ENCODE measurements at places on chromosomes 12 and 14. TPM values are rescaled to one million over a fixed set of nuclear protein-coding genes. Genes with fewer than 3 reads are reported as not detected.
A peak's percentile ranks its signal among the peaks of the same experiment; 100 is the strongest.

Gene ZNF605
- 35.0 TPM for total RNA-seq

- no peak for DNase-seq
Observed at GRCh38 chr12:111178181-111179081, 190.5 kb downstream of the PHETA1 start.

Gene CSRP2
- 50.0 TPM for total RNA-seq

Gene C14orf180
- 0.18 TPM for total RNA-seq

DNA sequence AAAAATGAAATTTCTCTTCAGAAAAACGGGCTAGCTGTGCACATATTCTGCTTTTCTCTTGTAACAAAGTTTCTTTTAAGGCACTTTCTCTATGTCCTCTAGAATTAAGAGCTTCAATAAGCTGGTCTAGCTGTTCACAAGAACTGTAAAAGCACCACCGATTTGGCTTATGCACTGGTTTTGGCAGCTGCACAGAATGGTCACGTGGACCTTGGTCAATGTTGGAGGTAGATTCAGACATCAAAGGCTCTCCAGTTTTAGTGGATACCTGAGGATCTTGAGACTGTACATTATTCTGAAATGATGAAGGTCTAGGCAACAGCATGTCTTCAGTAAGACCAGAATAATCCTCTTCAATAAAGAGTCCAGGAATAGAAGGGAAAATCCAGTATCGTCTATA, 61.5 kb upstream of the CFL2 start:
- no peak for DNase-seq

- no peak for DNase-seq
Observed at GRCh38 chr12:109343677-109344076, 4.0 kb upstream of the MYO1H start.

DNA sequence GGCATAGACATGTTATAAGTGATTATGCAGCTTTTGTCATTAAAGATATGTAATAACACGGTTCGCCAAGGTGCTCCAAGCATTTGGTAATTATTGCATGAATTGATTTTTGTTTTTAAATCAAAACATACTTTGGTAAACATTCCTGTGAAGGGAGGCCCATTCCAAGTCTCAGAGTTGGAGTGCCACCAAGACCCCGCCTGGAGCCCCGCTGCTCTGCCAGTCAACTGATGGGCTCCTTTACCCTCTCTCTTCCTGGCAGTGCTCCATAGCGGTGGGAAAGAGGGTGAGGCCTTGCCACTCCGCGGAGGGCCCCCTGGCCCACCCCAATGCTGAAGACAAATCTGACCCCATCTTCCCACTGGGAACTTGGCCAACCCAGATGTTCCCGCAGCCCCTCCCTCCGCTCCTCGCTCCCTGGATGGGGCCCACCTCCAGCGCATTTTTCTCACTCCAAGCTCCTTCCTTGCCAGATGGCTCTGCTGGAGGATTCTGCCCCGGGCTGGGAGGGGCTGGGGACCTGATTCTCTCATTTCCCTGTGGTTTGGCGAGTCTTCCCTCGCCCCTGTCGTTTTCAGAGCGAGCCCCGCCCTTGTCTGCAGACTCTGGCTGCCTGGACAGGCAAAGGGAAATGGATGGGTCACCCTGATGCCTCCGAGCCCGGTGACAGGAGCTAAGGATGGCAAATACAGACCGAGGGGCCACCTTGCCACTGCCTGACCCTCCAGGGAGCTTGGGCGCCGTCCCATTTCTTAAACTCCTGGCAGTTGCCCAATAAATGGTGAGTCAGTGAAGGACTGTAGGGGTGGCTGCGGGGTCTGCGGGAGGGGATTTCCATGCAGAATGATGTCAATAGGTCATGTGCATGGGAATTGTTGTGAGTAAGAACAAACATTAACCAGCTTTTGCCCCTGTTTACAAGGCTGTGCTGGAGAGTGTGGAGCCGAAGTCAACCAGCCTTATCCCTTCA, 9.2 kb upstream of the PAPLN start:
- peak; percentile 19 for DNase-seq

GRCh38 chr12:68951652-68952051, 18.7 kb upstream of the CPM start:
- no peak for DNase-seq

Gene KERA
- 10.0 TPM for total RNA-seq

Gene RTL1
- total RNA-seq = under 0.01 TPM

GRCh38 chr12:54206791-54207190, 18.0 kb upstream of the SMUG1 start:
- no peak for DNase-seq

Gene CD163L1
- total RNA-seq = 5.4 TPM

Gene KCNA1
- 15.8 TPM for total RNA-seq

- peak; percentile 27 for DNase-seq
Observed at GRCh38 chr14:53152184-53152886, 788 bp downstream of the DDHD1 start.

Gene LRP1-AS
- not detected for total RNA-seq

- no peak for DNase-seq
Observed at GRCh38 chr14:50658203-50658602, 9.9 kb downstream of the SAV1 start.

DNA sequence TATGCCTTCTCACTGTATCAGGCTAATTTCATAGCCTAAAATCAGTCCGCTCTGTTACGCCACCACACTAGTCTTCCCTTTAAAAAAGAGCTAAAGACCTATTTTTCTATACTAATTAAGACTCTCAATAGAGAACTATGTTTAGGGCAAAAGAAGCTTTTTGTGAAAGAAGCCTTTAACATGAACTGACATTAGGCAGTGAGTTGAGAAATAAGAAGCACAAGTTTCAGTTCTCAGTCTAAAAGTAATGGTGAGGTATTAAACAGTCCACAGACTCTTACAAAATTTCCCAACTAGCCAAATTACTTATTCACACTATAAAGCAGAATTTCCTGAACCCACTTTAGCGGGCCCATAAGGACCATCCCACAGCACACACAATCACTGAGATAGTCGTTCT, 93.7 kb downstream of the SOX5 start:
- no peak for DNase-seq

Gene RPL10L
- total RNA-seq = not detected

DNA sequence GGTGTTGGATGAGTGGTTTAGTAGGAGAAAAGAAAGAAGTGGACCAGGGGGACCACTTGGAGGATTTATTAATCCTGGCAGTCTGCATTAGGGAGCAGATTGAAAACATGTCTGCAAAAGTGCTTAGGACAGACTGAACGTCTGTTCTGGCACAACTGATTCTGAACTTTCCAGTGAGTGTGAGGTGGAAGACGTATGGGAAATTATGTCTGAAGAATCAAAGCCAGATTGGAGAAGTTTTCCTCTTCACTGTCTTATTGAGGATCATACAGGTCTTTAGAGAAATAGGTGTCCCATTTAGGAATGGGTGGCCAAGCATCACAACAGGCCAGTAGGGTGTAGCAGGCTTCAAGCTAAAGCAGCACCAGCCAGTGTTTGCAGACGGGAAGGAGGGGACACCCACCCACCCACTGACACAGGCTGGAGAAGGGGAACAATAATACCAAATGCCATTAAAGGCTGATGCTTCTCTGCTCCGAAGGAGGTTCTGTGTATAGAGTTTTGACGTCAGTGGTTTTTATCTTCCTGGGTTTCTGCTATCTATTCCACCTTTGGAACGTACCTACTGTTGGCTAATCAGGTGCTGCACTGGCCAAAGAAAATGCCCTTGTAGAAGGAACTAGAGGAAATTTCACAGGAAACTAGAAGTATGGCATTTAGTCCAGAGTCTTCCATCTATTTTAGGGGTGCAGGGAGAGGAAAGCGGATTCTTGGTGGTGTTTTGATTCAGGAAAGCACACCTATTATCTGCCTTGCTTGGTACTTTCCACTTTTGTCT, 1.8 kb downstream of the SRRM4 start:
- peak; percentile 63 for DNase-seq

Gene TBX5
- not detected for total RNA-seq

DNA sequence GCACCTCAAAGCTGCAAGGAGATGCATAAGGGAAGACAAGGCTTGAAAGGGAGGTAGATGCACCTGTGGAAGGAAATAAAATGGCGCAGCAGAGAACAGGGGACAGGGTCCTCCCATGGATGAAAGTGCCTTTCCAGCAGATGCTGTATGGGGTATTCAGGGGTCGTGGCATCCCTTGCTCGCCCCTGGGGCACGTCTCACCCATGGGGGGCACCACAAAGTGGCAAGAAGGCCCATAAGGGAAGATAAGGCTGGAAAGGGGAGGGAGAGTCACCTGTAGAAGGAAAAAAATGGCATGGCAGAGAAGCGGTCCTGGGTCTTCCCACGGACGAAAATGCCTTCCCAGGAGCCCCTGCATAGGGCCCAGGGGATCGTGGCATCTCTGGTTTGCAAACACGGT, 265.1 kb downstream of the ALG10 start:
- DNase-seq = no peak

GRCh38 chr12:113041560-113041959, 15.0 kb upstream of the DTX1 start:
- DNase-seq = no peak

GRCh38 chr14:94375552-94376107, 12.8 kb downstream of the SERPINA1 start:
- DNase-seq = no peak

GRCh38 chr12:31655208-31655607, 4.3 kb upstream of the ETFBKMT start:
- no peak for DNase-seq

DNA sequence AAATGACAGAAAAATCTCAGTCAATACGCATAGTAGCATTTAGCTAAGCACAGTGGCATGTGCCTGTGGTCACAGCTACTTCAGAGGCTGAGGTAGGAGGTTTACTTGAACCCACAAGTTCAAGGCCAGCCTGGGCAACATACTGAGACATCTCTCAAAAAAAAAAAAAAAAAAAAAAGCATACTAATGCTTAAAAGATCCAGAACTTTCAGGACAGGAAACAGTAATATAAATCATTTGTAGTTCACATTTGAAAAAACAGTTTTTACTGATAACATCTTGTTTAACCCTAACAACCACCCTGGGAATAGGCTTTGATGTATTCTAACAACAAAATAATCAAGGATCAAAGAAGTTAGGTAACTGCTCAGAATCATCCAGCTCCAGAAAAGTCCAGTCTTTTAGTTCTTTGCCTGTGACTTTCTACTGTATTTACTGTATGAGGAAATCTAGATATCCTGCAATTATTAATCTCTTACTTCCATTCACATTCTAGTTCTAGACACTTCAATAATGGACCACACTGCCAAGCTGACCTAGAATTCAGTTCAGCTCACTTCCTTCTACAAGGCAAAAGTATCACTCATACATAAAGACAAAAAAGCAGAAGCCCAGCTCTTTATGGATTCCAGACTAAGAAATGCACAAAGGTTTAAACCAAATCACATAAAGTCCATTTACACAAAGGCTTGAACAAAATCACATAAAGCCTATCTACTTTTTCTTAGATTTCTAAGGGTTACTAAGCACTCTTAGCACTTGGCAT, 28.5 kb downstream of the PAWR start:
- no peak for DNase-seq

DNA sequence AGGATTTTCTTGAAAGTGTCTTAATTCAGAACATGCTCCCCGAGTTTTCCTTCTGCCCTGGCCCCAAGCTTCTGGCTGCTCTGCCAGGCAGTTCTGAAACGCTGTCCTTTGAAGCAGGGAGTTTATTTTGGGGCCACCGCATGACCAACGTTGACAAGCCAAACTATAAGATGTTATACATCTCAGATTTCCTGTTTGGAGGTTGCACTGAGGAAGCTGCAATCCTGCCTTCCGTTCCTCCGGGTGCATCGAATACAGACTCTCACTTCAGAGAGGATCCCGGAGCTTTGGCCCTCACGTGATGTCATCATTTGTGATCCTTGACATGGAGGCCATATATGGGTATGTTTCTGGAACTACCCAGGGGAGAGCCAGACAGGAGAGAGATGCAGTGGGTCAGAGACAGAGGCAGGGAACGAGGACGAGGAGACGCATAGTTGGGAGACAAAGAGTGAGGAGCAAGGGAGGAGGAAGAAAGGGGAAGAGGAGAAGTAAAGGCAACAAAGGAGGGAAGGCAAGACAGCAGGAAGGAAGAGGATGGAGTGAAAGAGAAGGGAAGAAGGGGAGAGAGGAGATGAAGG, at the start of gene ASB2:
Gene ASB2 (minus strand): TSS at position 94 of the 581 bp plus-strand sequence. CDS start 12,031 bp downstream, outside the sequence.
- DNase-seq = no peak

DNA sequence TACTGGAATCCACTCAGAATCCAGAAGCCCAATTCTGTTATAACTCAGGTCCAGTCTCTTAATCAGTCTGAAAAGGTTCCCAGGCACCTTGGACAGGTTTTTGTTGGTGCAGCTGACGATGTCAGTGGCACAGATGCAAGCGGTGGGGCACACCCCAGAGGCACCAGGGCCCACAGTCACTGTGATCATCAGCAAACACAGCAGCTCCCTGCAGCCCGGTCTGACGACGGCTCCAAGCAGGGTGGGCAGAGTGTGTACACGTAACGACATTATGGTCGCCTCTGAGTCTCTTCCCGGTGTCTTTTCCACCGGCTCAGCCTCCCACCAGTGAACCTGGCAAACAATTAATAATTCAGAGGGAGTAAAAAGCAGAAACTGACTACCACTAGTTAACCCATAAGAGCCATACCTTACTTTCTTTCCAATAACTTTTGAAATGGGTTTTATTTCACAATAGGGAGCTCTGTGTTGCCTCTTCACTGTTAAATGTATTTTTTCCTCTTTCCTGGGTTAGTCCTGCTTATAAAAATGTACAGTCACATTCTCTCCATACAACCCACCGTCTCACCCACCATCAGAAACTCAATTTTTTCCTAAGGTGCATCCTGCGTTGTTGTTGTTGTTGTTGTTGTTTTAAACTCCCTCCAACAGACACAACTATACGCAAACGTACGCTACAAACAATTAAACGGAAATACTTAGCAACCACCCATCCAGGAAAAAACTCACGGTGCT, 521 bp upstream of the PCED1B start:
- DNase-seq = no peak
